NCI-H1092 treated with DMSO at 0.1 percent for 48 hours (cell line): ENCODE measurements at places on chromosomes 7 and 10.

- DNase-seq, result peak; percentile 34
These were observed 33.9 kb downstream of the MALSU1 start for GRCh38 chr7:23332910-23333612.

GRCh38 chr10:18303851-18304801 is 163.9 kb downstream of the CACNB2 start:
- peak; percentile 1 for DNase-seq

DNA sequence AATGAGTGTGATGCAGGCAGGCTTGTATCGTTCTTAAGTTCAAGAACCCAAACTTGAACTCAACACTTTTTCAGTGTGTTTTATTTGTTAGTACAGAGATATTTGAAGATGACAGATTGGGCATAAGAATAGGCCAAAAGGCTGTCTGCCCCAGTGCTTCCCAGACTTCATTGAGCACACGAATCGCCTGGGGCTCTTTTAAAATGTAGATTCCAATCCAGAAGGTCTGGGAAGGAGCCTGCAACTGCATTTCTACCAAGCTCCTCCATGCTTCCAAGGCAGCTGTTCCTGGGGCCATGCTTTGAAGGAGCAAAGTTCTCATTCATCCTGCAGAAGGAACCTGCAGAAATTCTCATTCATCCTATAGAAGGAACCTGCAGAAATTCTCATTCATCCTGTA is 114.5 kb upstream of the INSYN2A start:
- no peak for DNase-seq

- no peak for DNase-seq
These were observed 145.7 kb downstream of the MAPK8 start for GRCh38 chr10:48451969-48452878.

DNA sequence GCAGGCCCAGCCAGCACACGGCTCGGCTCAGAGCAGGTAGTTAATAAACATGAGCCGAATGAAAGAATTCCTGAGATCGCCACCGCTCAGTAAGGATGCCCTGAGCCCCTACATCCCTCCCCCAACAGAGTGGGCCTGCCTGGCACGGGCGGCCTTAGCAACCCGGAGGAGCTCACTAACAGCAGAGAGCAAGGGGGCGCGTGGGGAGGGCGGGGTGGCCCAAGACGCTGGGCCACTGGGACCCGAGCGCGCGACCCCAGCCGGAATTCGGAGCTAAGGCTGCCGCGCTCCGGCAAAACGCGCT is 403 bp upstream of the ENO4 start:
- DNase-seq, result no peak

GRCh38 chr10:118808601-118809356 is 54.0 kb upstream of the CACUL1 start:
- no peak for DNase-seq

- no peak for DNase-seq
These were observed 49.7 kb downstream of the CDK14 start for GRCh38 chr7:90645784-90646183.

DNA sequence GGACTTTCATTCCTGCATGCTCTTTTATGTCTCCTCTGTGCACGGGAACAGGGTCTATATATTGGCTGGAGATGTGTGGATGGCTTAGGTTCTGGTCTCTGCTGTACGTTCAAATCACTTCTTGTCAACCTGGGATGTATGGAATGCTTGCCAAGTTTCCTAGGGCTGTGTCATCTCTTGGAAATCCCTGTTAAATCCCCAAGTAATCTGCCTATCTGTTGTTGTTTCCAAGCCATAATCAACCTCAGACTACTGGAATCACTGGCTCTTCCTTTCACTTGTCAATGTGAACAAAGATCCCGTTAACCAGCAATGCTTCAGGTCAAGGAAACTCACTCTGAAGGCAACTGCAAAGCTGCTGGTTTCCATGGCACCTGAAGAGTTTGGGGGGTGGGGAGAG is 93.3 kb upstream of the FAM171A1 start:
- DNase-seq, result no peak

DNA sequence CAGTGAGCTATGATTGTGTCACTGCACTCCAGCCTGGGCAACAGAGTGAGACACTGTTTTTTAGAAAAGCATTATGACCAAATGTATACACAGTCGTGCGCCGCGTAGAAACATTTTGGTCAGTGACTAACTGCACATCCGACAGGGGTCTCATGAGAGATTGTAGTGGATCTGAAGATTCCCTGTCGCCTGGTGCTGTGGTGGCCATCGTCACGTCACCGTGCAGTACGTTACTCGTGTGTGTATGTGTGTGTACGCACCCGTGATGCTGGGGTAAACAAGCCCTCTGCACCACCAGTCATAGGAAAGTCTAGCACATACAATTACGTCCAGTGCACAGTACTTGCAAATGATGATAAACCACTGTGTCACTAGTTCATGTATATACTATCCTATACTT is 109.4 kb downstream of the ELFN1 start:
- no peak for DNase-seq

- no peak for DNase-seq
These were observed 53.5 kb upstream of the AGBL3 start for GRCh38 chr7:134932707-134933370.

DNA sequence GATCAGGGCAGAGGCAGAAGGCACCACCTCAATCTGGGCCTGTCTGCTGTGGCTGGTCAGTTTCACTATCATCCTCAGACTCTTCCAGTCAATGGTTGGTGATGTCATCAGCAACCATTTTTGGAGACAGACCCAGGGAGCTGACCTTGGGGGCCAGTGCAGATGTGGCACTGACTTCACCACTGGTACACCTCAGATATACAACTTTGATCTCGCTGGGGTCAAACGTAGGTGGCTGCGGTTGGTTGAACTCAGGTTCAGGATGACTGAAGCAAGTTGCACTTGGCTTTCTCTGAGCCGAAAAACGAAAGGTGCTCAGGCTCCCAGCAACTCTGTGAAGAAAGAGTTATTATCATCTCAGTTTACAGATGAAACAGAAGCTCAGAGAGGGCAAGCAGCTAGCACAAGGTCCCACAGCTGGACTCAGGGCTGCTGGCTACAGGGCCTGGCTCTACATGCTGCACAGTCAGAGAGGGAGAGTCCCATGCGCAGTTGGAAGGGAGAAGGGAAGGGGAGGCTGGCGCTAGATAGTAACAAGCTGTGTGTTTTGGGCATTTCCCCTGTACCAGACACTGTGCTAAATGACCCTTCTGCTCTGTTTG is 27.2 kb downstream of the ANKRD16 start:
- no peak for DNase-seq

DNA sequence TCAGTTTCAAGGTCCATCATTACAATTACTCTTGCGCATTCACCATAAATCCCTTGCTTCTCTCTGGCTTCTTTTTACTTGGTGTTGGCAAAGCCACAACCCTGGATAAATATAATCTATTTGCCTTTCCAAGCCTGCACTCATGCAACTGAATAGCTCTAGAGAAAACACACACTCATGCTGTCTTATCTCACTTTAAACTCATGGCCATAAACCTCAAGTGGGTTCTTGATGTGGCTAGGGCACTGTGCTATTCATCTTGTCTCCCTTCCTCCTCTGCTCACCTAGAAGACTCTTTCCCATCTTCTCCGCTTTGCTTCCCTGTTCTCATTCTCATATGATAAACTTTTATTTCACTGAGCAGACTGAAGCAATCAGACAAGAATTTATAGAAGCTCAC is 165.4 kb upstream of the MTPN start:
- DNase-seq, result no peak

GRCh38 chr10:102679596-102679995 is 34.6 kb downstream of the ARL3 start:
- no peak for DNase-seq

- no peak for DNase-seq
These were observed 3.0 kb downstream of the ADCK2 start for GRCh38 chr7:140675726-140676125.

GRCh38 chr7:42953994-42954393 is 21.8 kb downstream of the MRPL32 start:
- no peak for DNase-seq

DNA sequence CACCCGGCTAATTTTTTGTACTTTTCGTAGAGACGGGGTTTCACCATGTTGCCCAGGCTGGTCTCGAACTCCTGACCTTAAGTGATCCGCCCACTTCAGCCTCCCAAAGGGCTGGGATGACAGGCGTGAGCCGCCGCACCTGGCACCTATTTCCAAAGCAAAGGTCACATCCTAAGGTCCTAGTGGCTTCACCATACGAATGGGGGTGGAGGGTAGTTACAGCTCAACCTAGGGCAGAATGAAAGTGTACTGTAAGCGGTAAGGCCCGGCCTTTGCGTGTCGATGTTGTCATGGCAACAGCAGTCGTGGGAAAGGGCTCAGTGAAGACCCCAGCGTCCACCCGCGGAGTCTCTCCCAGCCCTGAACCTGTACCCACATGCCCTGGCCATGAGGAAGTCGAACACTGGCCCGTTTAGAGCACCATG is 1.6 kb upstream of the COX19 start:
- DNase-seq, result no peak

DNA sequence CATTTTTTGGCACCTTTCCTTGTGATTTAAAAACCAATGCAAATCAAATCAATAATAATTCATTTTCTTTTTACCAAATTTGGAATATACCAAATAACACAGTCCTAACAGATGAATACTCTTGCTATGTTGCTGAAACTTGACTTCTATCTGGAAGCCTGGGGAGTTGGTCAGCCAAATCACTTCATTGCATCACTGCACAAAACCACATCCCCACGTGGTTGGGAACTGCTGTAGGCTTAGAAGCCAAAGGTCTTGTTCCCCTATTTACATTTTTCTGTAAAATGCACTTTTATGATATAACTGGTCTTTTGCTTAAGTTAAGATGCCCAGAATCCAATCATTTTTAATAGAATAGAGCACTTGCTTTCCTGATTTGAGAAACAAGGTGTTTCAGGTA is 15.2 kb downstream of the GPR85 start:
- no peak for DNase-seq

DNA sequence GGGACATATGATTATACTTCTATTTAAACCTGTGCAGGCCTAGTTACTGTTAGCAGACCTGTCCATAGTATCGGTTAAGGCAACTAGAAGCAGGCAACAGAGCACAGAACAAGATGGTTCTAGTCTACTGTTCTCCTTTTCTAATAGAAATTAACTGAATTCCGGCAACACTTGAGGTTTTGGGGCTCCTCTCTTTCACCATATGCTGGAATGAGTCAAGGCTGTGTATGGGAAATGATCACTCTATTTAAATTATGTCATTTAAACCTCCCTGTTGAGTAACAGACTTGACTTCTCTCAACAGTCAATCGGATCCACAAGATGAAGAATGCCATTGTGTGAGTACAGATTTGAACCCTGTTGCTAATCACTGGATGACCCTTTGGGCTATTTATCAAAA is 6.2 kb upstream of the OTUD1 start:
- no peak for DNase-seq

DNA sequence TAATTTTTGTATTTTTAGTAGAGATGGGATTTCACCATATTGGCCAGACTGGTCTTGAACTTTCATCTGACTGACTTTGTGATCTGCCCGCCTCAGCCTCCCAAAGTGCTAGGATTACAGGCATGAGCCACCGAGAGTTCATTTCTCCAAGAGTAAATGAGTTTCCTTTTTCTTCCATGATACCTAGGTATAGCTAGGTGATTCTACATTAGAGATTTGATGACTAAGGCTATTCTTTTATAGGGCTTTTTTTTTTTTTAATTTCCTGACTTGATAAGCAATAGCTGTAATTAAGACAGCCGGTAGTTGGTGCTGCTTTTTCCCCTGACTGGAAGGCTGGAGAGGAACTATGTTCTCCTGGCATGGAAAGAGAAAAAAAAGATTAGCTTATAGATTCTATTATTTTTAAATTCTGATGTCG is 3.3 kb downstream of the PTPN12 start:
- no peak for DNase-seq

DNA sequence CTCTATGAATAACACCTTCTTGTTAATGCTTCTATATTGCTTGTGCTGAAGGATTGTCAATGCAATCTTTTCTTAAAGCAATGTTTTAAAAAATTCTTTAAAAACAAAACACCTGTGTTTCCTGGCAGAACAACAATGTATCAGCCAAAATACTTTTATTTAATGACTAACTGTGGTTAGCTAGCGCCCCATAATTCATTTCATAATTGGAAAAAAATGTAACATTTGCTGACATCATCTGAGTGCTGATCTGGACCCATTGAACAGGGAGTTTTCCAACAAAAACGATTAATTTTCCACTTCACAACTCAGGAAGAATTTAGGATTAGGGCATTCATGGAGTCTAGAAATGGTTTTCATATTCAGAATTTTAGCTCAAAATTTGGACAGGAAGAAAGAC is 137.6 kb upstream of the CDK6 start:
- DNase-seq, result no peak
